NCI-H1930 (cell line): ENCODE measurements at places on chromosomes 5 and 9.

- no peak for DNase-seq
Observed at GRCh38 chr5:151598984-151599383, 7.9 kb upstream of the FAT2 start.

DNA sequence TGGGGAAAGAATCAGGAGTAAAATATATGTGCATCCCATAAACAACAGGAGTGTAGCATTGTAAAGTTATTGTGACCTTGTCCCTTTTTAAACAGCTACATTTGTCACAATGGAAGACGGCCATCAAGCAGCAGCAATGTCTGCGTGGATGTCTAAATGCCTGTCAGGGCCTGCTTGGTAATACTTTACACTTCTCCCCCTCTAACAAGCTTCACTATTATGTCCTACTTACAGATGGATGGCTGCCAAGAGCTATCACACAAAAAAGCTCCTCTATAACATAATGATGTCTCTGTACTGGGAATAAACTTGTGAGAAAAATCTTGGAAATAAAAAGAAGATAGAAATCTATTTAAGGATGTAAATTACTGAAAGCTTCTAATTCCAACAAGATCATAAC lies 213.0 kb downstream of the FBXL17 start:
- no peak for DNase-seq

- no peak for DNase-seq
Observed at GRCh38 chr5:40871177-40871576, 30.0 kb downstream of the CARD6 start.

GRCh38 chr9:125844611-125845010 lies 97.4 kb downstream of the PBX3 start:
- no peak for DNase-seq

DNA sequence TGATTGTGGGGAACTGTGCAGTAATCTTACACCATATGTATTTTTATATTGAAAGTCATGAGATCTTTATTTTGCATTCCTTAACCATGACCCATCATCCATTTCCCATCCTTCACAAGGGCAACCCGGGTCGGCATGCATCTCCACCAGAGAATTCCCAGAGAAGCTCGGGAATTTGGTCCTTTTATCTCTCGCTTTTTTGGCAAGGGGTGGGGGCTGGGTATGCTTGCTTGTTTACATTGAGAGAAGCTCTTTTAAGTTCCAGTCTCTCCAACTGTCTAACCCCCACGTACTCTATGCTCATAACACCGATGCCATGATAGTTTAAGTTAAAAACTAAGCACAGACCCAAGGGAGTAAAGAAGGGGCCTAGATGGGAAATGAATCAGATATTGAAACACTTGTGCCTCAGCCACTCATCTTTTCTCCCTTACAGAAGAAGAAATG lies 109.9 kb upstream of the NFIB start:
- DNase-seq: no peak

DNA sequence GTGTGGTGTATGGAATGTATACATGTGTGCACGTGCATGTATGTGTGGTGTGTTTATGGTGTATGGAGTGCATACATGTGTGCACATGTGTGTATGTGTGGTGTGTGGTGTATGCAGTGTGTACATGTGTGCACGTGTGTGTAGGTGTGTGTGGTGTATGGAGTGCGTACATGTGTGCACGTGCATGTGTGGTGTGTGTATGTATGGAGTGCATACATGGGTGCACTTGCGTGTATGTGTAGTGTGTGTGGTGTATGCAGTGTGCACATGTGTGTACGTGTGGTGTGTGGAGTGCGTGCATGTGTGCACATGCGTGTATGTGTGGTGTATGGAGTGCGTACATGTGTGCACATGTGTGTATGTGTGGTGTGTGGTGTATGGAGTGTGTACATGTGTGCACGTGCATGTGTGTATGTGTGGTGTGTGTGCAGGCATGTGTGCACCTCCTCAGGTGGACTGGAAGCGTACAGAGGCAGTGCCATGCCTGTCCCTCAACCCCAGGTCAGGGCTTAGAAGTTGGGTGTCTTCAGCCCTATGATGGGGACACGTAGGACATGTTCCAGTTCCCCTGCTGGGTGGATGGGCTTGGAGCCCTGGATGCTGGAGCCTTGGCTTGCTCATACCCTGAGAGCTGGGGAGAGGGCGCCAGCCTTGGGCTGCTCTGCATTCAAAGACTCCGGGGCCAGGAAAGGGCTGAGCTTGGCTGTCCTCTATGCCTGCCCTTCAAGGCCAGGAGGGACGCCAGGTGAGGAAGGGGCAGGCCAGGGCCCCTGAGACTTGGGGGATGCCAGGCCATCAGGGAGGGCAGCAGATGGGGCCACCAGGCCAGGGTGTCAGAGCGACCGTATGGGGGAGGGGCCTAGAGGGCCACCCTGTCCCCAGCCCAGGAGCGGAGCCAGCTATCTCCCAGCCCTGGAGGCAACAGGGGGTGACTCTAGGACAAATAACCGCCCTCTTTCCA lies 12.2 kb downstream of the MYMK start:
- DNase-seq: no peak

DNA sequence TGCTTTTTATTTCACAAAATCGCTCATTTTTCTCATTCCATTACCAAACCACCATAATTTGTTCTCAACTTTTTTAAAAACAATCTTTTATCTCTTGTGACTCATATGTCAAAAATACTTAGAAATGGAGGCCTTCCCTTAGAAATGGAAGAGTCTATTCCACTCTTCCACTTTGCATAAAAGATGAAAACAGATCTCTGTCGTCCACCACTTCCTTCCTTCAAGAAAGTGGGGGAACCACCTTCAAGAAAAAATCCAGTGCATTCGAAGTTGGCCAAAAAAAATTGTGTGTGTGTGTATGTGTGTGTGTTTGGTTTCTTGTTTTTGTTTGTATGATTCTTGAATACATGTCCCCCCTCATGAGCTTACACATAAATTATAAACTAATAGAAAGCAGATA lies 628.8 kb upstream of the DMAC1 start:
- DNase-seq: no peak
